ENCODE measurements at places on chromosomes 13 and 19.

- no peak for DNase-seq
These were observed 9.8 kb downstream of the TSHZ3 start for GRCh38 chr19:31339411-31339810.

GRCh38 chr19:53101518-53101917 lies 1.7 kb downstream of the ZNF160 start:
- DNase-seq = no peak

DNA sequence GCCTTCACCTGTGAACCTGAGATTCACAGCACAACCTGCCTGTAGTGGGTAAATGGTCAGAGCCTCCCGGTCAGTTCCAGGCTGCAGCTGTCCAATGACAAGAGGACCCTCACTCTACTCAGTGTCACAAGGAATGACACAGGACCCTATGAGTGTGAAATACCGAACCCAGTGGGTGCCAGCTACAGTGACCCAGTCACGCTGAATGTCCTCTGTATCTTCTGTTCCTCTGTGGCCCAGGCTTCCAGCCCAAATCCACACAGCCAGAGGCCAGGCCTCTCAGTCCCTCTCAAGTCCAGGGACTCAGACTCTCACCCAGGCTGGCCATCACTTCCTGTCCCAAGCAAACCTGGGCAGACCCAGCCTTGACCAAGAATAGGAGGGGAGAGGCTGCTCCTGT lies 10.8 kb downstream of the CEACAM3 start:
- DNase-seq = no peak

DNA sequence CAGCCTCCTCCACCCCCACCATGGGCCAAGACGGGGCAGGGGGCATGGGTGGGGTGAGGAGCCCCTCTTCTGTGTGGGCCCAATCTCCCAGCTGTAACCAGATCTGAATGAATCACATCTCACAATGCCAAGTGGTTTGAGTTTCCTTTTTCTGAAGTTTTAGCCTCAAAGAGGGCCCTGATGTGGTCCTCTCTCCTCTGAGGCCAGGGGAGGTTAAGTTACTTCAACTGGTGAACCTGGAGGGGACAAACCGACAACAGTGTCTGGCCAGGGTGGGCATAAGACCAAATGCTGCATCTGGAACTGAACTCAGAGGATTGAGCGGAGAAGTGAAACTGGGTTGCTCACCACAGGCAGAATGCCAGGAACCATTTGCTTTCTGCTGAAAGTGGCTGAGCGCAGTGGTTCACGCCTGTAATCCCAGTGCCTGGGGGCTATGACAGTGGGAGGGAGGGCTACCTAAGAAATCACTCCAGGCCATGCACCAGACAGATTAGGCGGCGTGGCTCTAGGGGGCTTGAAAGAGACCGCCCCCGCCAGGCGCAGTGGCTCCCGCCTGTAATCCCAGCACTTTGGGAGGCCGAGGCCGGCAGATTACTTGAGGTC lies 15.4 kb upstream of the IRGC start:
- DNase-seq = no peak

- no peak for DNase-seq
These were observed 1.3 kb downstream of the OR10H5 start for GRCh38 chr19:15788594-15789270.

DNA sequence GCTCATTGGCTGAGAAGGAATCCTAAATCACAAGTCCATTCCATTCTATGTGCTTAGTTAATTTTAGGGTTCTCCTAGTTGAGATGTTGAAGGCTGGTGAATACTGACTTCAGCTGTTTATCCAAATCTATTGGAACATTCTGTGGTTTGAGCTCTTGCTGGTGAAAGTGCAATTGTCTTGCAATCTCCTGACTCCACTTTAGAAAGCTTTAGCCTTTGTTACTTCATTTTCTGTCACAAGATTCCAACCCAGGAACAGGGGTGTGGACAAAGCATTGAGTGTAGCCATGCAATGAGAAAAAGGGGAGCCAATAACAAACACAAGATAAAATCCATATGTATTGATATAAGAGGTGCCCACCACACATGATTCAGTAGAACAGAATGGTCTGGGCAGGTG lies 15.0 kb downstream of the CEACAM21 start:
- no peak for DNase-seq

DNA sequence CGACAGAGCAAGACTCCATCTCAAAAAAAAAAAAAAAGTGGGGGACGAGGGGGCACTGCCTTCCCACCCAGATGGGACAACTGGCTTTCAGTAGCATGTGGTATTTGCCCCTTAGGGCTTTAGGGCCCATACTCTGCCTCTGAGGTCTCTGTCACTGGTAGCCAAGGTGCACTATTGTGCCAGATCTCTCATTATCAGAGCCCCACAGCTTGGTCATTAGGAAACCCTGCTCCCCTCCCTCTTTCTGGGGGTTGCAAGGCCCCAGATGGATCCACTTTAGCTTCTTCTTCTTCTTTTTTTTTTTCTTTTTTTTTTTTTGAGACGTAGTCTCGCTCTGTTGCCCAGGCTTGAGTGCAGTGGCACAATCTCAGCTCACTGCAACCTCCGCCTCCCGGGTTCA lies 11.2 kb upstream of the ZNF358 start:
- DNase-seq = no peak

DNA sequence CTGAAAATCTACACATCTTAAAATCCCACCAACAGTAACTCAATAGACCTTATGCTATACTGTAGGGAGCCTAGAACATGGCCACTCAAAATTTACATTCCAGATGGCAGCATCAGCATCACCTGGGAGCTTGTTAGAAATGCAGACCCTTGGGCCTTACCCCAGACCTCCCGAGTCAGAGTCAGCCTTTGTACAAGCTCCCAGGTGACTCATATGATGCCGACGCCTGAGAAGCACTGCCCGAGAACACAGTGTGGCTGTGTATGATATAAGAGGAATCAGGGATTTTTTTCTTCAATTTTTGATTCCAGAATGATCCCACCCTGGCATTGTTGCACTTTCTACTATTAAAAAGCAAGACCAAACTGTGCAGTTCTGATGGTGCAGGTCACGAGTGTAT lies 35.9 kb upstream of the CNMD start:
- no peak for DNase-seq

GRCh38 chr13:32790731-32791130 lies 204.5 kb downstream of the PDS5B start:
- no peak for DNase-seq

- peak; percentile 65 for DNase-seq
These were observed 3.5 kb downstream of the ANGPTL4 start for GRCh38 chr19:8367327-8368001.

DNA sequence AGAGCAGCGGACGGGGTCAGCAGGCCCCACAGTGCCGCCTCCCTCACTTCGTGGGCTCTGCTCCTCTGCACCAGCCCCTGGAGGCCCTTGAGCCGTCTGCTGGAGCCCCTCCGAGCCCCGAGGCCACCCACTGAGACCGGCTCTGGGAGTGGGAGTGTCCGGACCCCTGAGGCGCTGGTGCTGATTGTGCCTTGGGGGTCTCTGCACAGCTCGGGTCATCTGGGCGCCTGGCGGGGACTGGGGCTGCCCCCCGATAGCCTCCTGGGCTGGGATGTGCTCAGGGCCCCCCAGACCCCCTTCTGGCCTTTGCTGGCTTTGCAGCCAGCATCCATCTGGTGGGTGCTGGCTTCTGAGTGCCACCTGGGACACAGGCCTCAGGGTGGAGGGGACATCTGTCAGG lies 15.4 kb downstream of the CBARP start:
- no peak for DNase-seq

DNA sequence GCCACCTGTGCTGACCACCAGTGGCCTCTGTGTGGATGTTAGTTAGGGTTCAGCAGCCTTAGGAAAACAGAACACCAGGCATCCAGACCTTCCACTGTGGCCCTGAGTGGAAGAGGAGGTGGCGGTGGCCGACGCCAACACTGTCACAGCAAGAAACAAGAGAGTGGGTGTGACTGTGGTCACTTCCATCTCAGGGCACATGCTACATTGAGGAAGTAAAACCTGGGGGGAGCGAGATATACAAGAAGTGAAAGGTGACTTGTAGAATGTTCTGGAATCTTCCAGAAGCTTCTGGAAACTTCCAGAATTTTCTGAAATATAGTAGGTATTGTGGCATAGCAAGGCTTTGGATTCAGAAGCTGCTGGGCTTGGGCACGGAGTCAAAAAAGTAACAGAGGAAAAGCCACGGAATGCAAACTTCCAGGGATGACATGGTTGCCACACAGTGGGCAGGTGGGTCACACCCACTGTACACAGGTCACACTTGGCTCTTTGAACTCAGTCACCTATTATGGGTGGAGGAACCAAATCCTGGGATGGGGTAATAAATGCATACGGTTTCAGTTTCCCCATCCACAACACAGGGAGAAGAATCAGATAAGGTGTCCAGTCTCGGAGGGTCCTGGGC lies 24.3 kb downstream of the GNG7 start:
- DNase-seq = no peak

DNA sequence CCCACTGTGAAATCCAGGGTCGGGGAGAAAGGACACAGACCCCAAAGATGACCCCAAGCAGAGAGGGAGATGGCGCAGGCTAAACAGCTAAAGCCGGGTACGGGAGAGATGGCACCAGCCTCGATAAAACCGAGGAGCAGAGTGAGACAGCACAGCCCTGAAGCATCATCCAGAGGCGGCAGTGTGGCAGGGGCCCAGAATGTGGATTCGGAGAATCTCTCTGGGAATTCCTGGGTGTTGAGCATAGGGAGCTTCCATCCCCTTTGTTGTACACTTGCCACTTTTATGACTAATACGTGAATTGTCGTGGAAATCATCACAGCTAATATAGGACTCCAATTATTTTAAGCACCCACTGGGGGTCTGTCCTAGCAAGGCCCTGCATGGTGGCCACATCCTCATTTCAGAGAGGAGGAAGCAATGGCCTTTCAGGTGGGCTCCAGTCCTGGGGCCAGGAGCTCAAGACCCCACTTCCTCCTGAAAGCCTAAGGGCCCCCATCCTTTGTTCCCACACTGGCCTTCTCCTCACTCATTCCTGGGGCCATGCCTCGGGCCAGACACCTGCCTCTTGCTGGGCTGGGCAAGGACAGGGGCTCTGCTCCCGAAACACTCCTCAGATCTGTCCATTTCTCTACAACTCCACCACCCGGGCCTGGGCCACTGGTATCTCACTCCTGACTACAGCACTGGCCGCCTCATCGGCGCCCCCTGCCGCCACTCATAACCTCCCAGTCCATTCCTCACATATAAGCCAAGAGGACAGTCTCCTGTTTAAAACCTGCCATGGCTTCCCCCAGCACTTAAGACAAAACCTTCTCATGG lies 29.3 kb upstream of the ATP1A3 start:
- no peak for DNase-seq

GRCh38 chr19:46591254-46591653 lies 9.9 kb upstream of the CALM3 start:
- no peak for DNase-seq

- DNase-seq = no peak
These were observed 113.6 kb upstream of the MBNL2 start for GRCh38 chr13:97108530-97108900.

DNA sequence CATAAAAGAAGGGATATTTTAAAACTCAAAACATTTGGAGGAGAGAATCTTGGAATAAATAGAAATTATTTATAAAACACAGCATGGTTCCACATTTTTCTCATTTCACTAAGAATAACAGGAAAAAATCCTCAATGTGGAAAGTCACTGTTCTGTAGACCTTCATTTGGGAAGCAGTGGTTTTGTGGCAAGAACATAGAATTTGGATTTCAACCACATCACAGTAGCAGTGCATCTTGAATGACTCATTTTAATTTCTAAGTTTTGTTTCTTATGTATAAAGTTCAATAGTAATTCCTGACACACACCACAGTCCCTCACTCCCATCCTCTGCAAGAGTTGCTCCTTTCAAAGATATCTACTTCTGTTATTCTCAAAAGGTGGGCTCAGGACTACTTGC lies 264.0 kb downstream of the ENOX1 start:
- no peak for DNase-seq

DNA sequence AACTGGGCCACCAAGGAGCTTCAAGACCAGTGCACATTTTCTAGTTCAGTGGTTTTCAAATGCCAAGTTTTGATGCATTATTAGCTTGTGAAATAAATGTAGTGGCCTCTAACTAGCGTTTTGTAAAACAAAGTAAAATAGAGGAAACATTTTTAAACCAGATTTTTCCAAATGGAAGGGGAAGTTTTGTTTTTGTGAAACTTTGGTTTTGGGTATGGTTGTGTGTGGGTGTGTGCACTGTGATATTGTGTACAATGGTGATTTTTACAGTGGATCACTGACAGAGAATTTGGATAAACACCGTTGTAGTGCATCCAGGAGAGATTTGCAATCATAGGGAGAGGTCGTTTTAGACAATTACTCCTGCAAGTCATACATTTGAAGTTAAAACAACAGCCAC lies 108.9 kb downstream of the SLC7A1 start:
- no peak for DNase-seq
